Activated CD4-positive, alpha-beta memory T cell treated with anti-CD3 and anti-CD28 coated beads, Interleukin-2, amount 10 ng/mL, durations not matched to agents 7 days and 5 days (primary cell): ENCODE measurements at places on chromosomes 4 and X.

- no peak for DNase-seq
Observed at GRCh38 chr4:1960170-1960825, 48.5 kb downstream of the NELFA start.

GRCh38 chr4:30839583-30840520 is 119.7 kb downstream of the PCDH7 start:
- DNase-seq, result no peak

- no peak for DNase-seq
Observed at GRCh38 chr4:118113220-118113619, 78.9 kb downstream of the NDST3 start.

DNA sequence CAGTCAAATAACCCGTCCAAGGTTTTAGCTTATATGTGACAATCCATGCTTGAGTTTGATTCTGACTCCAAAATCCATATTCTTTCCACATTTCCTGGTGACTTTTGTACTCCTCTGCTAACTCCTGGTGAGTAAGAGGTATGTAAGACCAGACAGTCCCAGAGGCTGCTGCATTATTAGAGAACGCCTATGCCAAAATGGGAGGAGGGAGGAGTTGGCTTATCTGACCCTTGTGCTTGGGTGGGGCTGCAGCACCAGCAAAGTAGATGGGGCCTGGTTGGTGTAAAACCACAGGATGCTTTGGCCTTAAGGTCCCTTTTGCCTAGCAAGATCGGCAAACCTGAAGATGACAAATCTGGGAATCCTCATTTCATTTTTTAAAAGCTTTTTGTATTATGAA is 9.1 kb upstream of the RNF212 start:
- DNase-seq, result no peak

DNA sequence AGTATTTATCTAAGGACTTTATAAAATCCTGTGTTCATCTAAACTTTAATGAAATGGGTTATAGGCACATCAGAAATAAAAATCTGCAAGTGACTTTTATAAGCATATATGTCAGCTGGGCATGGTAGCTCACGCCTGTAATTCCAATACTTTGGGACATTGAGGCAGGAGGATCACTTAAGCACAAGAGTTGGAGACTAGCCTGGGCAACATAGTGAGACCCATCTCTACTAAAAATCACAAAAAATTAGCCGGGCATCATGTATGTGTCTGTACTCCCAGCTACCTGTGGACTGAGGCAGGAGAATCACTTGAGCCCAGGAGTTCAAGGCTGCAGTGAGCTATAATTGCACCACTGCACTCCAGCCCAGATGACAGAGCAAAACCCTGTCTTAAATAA is 20.9 kb downstream of the TBC1D9 start:
- DNase-seq, result no peak
